Hematopoietic multipotent progenitor cell treated with erythropoietin and hydrocortisone succinate and interleukin-3 and kit ligand, for 15 days (in vitro differentiated cells): ENCODE measurements at places on chromosomes 4 and X.
A peak's percentile ranks its signal among the peaks of the same experiment; 100 is the strongest.

DNA sequence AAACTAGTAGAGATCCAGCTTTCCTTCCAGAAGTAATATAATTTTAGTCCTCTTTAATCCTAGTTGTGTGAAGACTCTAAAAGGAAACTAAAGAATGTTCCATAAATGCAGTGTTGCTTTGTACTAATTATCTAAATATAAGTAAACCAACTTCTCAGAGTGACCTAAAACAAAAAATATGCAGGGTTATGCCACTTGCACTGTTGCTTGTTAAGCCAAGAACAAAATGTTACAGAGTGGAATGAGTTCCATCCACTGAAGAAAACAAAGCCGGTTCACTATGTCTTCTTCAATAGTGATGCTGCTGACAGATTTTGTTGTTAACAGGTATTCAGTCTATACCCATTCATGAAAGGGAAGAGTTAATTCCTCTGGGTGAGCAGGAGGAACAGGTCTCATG lies 252.0 kb upstream of the DIAPH2 start:
- no peak for DNase-seq

DNA sequence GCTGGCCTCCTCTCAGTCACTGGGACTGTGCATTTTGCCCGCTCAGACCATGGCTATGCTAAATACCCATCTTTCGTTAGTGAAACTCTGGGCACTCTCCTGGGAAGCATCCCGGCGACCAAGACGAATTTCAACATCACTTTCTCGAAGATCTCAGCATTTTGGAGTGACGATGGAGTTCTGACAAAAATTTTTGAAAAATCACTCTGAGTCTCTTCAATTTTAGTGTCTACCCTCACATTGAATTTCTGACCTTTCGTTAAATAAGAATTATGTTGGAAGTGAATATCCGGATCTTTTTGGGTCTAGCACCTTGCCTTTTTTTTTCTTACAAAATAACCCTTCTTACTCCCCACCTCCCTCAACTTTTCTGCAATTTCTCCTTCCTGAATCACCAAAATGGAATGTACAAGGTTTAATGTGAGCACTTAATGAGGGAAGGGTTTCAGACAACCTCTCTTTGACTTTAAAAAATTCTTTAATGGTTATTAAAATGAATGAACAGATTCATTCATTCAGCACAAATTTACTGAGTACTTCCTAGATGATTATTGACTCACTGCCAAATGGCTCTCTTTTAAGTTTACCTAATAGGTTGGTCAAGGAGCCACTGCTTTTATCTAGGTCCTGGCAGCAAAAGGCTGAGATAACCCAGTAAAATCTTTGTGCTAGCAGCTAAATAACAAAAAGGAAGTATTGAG lies 746 bp upstream of the AADAT start:
- no peak for DNase-seq

- no peak for DNase-seq
Observed at GRCh38 chrX:42673301-42673810, 104.6 kb downstream of the PPP1R2C start.

GRCh38 chr4:134812611-134813010 lies 611.0 kb upstream of the PABPC4L start:
- no peak for DNase-seq

GRCh38 chr4:54499308-54500074 lies 158.3 kb upstream of the KIT start:
- peak; percentile 22 for DNase-seq

DNA sequence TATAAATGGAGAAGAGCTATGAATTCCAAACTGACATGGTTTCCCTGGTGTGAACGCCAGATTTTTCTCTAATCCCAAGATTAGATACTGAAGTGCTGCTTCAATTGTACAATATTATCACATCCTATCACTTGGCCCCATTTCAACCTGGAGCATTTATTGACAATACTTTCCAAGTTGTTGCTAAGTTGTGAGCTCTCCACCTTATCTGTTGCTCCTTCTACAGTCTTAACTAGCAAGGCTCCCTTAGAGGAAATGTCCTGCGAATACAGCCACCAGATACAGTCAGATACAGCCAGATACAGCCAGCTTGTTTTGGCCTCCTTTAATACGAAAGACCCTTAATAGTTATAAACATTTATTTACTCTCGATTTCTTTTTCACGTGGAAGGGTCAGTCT lies 466.3 kb upstream of the FAM241A start:
- DNase-seq, result no peak

GRCh38 chr4:126512979-126513378 lies 1119.8 kb upstream of the INTU start:
- DNase-seq, result no peak

DNA sequence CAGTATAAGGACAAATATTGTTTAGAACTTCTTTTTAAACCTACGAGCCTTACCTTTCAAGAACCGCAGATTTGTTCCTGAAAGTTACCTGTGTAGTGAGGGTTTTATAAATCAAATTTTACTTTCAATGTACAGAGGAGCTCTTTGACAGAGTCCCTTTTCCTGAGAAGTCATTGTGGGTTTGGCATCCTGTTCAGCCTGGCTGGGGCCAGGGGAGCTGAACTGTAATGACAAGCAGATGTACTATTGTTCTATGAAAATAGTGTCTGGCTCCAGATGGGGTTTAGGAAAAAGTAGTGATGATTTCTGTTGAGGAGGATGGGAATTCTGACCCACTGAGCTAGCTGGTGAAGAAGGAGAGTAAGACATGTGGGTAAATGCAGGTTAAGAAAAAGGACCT lies 196.2 kb upstream of the PGRMC2 start:
- DNase-seq, result no peak

- no peak for DNase-seq
Observed at GRCh38 chr4:157226601-157227000, 6.1 kb downstream of the GRIA2 start.

- DNase-seq, result no peak
Observed at GRCh38 chr4:152427981-152428380, 107.9 kb downstream of the FBXW7 start.

GRCh38 chrX:118350706-118351105 lies 4.8 kb downstream of the WDR44 start:
- no peak for DNase-seq

GRCh38 chrX:68892651-68893050 lies 63.8 kb downstream of the EFNB1 start:
- DNase-seq, result no peak

- no peak for DNase-seq
Observed at GRCh38 chrX:15719324-15719968, 18.6 kb upstream of the CA5B start.

GRCh38 chr4:27779827-27780226 lies 919.2 kb downstream of the STIM2 start:
- no peak for DNase-seq

DNA sequence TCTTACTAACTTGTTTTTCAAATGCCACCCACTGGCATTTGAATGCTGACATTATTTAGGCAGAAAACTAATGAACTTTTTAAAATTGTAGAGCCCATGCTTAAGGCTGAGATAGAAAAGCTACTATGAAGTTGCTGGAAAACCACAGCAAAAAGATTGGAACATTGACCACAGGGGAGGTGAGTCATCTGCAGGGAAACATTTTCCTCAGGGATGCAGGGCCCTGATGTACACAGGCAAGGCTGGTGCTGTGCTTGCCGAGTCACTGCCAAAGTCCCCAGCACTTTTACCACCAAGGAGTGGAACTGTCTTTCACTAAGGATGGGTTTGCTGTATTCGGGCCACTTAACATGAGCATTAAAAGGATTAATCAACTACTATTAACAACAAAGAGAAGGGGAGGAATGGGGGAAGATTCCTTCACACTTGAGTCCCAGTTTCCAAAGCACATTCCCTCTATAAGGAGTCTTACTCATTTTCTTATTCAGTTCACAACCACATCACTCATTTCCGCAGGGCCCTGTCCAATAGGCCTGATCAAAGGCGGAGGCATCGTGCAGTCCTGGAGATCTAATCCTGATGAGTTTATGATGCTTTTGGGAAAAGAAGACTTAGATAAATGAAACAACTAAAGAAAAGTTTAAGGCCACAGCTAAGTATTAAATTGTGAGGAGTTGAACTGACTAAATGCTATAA lies 202.9 kb upstream of the NPY2R start:
- DNase-seq, result no peak

GRCh38 chr4:84971319-84971932 lies 4.9 kb upstream of the WDFY3 start:
- DNase-seq, result peak; percentile 29

GRCh38 chr4:89563431-89563830 lies 255.8 kb upstream of the GPRIN3 start:
- DNase-seq, result no peak

GRCh38 chr4:79163981-79164490 lies 161.8 kb downstream of the NAA11 start:
- DNase-seq, result no peak

DNA sequence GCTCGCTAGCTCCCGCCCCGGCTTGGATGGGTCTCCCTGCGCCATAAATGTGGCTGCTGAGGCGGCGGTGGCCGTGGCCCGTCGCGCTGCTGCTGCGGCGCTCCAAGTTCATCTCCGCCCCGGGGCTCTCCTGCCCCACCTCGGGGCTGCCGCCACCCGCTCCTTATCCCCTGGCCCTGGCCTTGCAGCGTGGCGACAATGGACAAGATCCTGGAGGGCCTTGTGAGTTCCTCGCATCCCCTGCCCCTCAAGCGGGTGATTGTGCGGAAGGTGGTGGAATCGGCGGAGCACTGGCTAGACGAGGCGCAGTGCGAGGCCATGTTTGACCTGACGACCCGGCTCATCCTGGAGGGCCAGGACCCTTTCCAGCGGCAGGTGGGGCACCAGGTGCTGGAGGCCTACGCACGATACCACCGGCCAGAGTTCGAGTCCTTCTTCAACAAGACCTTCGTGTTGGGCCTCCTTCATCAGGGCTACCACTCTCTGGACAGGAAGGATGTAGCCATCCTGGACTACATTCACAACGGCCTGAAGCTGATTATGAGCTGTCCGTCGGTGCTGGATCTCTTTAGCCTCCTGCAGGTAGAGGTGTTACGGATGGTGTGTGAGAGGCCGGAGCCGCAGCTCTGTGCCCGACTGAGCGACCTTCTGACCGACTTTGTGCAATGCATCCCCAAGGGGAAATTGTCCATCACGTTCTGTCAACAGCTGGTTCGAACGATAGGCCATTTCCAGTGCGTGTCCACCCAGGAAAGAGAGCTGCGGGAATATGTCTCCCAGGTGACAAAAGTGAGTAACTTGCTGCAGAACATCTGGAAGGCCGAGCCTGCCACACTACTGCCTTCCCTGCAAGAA lies 763 bp downstream of the USP38 start:
- DNase-seq, result peak; percentile 31
